ENCODE measurements at places on chromosomes 3 and 15.

GRCh38 chr15:39304201-39304841, 276.6 kb upstream of the THBS1 start:
- DNase-seq: no peak

- no peak for DNase-seq
Measured at GRCh38 chr3:192870822-192871221, 46.8 kb downstream of the MB21D2 start.

DNA sequence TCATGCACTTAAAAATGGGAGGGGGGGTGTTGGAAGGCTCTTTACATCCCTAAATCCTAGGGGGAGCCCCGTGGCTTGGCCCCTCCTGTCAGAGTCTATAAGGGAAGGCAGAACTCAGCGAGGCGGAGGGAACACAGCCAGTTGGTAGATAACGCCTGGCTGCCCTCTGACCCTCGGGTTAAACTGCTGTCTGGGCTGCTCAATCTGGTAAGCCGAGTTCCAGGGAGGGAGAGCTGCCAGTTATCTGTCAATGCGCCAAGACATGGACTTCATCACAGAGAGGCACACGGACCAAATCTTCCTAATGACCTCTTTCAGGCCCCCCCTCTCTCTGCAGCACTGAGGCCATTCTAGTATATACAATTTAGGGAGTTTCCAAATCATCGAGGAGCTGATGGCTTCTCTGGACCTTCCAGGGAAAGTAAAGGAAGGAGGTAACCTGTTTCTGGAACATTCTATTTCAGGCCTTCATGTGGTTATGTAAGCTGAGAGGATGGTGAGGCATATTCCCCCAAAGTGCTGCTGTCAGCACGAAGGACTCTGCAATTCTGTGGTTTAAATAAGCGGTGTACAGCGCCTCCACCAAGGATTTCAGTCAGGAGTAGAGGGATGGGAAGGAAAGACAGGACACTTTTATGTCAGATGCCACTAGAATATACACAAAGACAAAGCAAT, 349.0 kb downstream of the MCTP2 start:
- DNase-seq: no peak

- DNase-seq: no peak
Measured at GRCh38 chr3:104556372-104557078, 810.2 kb upstream of the ALCAM start.

- DNase-seq: no peak
Measured at GRCh38 chr3:10771486-10772270, 44.4 kb upstream of the SLC6A11 start.

DNA sequence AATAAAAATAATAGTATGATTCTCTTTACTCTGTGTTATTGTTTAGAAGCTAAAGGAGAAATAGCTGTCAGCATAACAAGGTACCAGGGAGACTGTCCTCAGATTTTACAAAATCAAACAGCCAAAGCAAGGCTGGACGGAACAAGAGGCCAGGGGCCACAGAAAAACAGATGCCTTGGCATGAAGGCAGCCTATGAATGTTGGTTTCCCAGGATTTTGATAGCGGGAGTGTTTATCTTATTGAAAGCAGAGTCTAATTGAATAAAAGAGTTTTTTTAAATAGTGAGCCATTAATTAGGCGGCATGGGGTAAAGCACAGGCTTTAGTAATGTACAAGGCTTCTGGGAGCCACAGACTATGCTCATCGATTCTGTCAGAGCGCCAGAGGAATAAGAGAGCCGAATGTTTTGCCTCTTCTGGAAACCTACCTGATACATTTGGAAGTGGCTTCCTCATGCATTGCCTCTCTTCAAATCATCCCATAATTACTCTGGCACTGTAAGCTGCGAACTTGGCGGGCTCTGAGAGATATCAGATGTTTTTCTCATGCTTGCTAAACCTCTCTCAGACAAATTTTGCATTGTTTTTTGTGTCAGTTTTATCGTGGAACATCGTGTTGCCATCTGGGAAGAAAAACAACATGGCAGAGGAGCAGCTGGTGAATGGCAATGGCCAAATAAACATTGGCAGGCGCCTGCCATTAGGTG, 30.4 kb upstream of the TMCO5A start:
- DNase-seq: no peak

DNA sequence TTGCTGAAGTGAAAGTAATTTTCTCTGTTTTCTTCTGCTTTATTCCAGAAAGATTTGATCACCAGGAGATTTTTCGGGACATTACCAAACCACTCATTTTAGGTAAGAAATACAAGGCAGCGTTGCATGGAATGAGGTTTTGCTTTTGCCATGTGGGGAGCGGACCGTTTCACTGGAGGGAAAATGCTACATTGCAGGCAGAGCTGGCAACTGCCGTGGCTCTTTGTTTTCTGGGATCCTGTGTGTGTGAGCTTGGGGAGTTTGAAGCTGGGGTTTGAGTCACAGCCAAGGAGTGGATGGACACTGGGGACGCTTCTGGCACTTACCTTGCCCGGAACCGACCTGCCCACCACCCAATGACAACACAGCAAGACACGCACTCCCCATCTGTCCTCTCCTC, 109.9 kb downstream of the APBA2 start:
- no peak for DNase-seq

GRCh38 chr15:49083401-49084284, 37.4 kb upstream of the SECISBP2L start:
- DNase-seq: no peak

DNA sequence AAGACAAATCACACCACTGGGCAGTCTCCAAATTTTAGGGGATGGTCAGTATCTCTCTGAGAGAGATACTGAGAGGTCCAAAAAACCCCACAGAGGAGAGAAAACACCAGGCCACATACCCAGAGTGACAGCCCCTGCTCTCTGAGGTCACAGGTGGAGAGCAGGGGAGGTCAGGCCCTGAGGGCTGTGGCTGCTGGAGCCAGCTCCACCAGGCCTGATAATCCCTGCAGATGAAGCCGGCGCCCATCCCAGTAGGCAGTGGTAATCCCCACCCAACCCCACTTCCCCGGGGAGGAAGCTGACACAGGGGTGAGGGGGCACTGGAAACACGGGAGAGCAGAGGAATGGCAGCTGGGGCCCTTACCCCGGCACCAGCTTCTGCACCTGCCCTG, 31.2 kb upstream of the SRP14 start:
- DNase-seq: no peak

DNA sequence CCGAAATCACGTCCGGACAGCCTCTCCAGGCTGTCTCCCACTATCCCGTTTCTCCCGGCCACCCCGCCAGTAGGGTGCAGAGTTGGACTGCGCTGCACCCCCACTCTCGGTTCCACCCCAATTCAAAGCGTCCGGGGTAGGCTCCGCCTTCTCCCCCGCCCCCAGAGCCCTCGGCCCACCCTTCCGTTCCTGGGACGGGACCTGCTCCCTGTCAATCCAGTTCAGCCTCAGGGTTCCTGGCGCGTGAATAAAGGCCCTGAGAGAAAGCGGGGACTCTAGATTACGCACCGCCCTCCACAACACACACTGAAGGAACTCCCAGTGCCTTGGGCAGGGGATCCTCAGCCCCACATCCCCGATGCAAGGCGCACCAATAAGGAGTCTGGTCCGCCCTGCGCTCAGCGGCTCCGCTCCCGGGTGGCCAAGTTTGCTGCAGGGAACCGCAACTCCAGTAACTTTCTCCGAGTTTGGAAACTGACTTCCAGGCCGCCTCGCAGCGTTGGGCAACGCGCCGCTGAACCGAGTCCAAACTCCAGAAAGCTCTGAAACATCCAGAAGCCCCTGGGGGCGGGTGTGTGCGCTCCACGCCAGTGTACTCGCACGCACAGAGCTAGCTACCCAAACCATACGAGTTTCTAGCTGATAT, 1.9 kb downstream of the ADAMTS9 start:
- peak; percentile 15 for DNase-seq

DNA sequence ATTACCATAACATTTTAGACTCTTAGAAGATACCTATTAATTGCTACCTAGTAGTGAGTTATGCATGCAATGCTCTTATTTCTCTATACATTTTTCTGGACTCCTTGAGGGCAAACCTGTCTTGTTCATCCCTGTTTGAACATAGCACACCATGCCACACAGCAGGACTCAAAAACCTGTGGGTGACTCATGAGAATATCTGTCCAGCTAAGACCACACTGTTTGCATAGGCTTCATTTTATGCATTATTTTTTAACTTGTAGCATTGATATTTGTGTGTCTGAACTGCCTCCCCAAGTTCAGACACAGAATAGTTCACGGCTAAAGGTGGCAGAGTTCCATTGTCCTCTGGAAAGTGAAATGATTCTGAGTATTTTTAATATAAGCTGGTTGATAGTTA, 1.8 kb downstream of the LMCD1 start:
- DNase-seq: no peak

All from caudate nucleus (tissue), 63 donors.